NCI-H1417 (cell line): ENCODE measurements at places on chromosomes 5 and 9.

DNA sequence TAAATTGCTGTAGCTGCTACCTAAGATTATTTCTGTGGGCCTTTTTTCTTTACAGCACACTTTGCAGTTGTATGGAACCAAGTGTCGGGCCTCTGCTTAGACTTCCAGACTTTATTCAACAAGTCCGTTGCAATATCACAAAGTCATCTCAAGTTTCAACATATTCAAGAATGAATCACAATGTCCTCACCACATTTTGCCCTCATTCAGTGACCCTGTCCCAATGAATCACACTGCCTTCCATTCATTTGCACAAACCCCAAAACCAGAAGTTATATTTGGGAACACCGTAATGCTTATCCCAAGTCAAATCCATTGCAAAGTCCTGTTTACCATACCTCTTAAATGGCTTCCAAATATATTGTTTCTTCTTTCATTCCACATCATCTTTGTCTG, 439.6 kb downstream of the CSNK1G3 start:
- no peak for DNase-seq

GRCh38 chr5:134590992-134591659, 41.5 kb downstream of the SAR1B start:
- peak; percentile 38 for DNase-seq

- no peak for DNase-seq
These were observed 141.1 kb upstream of the LRRTM2 start for GRCh38 chr5:139016186-139016585.

DNA sequence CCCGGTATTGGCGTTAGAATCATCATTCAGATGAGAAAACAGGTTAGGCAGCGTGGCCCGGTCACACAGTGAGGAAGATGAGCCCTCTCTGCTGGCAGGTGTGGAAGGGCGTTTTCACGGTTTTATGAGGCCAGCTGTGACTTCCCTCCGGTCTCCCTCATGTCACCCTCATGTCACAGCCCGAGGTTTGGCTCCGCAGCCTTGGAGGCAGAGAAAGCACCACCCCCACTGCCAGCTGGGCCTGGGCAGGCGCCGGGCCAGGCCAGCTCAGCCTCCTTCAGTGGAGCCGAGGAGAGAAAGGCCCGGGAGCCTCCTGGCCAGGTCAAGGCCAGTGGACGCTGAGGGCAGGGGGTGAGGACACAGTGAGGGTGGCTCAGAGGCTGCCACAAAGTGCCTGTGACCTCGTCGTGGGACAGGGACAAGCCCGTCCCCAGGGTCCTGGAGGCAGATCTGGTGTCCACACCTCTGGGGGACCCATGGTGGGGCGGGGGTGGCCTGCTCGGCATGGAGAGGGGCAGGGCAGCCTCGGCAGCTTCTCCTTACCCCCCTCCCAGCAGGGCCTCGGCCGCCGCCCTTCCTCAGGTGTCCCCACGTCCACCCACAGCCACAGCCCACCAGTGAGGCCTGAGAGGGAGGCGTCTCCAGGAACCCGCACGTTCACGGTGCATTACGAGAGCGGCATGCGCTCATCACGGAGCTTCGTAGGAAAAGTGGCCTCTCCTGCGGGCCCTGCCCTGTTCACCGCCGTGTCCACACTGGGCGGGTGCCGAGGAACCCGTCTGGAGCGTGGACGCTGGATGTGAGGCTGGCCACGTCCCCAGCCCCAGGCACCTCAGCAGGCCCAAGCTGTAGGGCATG, 32.2 kb downstream of the EXD3 start:
- DNase-seq, result peak; percentile 50

GRCh38 chr9:75455444-75455921, 367.2 kb downstream of the OSTF1 start:
- no peak for DNase-seq

- no peak for DNase-seq
These were observed 28.2 kb downstream of the EXOC3 start for GRCh38 chr5:470961-471749.

DNA sequence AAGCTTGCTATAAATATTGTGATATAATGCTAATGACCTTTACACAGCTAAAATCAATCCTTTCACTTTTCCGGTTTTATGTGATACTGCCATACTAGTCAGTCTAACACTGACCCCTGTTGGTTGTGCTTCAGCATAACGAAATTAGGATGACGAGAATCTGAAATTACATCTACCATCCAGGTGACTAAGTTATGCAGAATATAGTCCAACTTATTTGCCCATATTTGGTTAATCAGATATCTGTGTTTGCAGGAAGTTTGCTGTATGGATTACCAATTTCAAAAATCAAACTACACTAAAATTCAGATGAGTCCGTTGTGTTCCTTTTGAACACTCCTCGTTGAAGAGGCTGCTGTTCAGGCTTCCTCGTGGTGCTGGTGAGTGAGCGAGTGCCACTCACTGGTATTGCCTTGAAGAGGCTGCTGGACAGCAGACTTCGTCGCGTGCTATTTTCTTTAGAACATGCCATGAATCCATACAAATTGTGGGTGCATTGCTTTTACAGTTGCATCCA, 32.5 kb downstream of the TENT4A start:
- DNase-seq, result peak; percentile 78

DNA sequence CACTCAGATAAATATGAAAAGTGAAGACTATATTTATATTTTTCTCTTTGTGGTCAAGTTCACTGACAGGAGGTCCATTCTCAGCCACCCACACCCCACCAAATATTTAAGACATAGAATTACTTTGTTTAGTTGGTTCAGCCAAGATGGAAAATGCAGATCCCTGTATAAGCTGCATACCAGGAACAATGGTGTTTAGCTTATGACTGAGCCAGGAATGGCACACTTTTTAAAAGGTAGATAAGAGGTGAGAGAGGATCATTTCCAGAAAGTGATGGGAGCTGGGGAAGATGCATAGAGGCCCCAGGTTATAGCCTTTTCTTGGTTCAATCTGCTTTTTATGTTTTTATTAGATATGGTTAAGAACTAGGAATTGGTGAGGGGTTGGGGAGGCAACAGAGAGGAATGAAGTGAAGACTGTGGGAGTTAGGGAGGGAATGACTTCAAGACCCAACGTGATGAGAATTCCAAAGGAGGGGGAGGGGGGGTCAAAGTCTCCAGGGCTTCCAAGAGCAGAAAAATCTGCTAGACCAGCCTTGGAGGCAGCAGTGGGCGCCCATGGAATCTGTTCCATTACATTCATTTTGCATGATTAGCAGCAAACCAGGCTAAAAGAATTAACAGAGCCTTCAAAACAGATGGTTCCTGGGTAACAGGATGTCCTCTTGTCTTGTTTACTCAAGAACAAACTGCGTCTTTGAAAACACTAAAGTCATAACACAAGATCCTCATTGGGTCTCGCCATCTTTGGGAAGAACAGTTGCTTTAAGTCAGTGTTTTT, 95.2 kb downstream of the FGF1 start:
- no peak for DNase-seq

- DNase-seq, result no peak
These were observed 90.1 kb upstream of the LMX1B start for GRCh38 chr9:126523611-126524111.

DNA sequence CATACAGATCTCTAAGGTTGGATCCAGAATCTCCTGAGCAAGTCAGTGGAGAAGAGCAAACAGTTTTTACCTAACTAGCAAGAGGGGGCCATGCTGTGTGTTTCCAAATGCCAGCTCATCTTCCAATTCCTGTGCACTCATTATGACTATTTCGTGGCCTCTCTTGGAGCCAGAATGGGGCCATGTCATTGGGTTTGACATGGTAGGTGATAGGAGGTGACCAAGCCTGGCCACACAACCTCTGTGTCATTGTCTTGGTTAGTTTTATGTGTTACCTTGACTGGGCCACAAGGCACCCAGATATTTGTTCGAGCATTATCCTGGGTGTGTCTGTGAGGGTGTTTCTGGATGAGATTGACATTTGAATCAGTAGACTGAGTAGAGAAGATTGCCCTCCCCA, 206.2 kb downstream of the HSPA4 start:
- no peak for DNase-seq

DNA sequence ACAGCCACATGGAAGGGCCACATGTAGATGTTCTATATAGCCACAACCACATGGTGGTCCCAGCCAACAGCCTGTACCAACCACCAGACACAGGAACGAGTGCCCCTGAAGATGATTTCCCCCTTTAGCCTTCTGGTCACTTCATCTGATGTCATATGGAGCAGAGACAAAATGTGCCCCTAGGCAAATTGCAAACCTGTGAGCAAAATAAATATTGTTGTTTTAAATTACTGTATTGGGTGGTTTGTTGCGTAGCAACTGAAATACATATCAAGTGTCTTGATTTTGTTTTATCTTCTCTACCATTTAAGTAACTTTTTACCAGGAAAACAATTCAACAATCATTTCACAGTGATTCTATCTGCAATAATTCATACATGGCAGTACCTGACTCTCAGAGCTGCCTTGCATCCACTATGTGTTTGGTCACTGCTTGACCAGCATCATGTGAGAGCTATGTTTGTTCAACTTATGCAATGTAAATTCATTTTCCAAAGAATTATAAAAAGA, 142.5 kb upstream of the VLDLR start:
- peak; percentile 2 for DNase-seq

DNA sequence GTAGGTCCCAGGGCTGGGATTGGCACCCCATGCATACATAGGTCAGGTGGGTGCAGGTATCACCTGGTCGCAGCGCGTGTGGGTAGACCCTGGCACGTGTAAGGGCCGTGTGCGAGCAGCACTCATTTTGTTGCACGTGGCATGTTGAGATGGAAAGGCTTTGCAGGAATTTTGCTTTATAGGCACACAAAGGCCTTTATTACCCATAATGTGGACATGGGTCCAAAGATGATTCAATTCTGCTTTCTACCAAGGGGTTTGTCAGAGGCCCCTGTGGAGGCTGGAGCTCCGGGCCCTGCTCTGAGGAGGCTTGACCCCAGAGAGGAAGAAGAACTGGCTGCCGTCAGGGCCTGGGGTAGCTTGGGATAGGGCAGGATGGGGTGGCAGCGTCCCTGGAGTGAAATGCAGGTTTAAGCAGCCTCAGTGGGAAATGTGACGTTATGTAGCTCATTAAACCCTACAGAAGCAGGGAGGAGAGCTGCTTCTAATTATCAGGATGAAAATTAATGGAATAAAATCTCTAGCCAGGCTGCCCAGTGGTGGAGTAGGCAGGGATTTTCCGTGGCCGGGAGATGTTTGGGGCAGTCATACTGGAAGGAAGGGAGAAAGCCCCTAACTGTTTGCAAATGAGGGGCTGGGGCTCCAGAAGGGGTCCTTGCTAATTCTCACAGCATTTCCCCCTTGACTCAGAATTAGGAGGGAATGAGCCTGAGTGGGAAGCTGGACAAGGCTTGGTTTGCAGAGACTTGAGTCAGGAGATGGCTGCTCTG, 103.3 kb upstream of the PITX1 start:
- no peak for DNase-seq

DNA sequence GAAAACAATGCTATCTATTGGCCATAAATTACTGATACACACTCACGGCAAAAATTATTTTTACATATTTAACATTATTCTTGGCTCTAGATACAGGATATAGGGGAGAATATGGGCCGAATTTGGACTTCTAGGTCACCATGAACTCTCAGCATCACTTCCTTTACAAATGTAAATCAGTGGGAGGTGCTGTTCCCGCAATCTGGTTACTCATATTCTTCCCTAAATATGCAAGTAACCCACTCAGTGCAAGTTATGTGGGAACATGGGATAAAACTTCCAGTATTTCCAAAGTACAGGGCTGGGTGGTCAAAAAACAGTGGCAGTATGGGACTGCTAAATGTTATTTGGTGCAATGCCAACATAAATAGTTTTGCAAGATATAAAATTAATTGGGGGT, 145.6 kb downstream of the PPP2R2B start:
- DNase-seq, result no peak

GRCh38 chr9:2120926-2121689, 106.0 kb downstream of the SMARCA2 start:
- DNase-seq, result no peak

GRCh38 chr9:134960701-134961181, 43.0 kb upstream of the FCN1 start:
- DNase-seq, result no peak

- no peak for DNase-seq
These were observed 31.0 kb downstream of the RNF130 start for GRCh38 chr5:180040287-180041214.
